ENCODE measurements at places on chromosomes 2 and 18.

- no peak for DNase-seq
Measured at GRCh38 chr2:131556998-131557397, 29.3 kb downstream of the CCDC74A start.

DNA sequence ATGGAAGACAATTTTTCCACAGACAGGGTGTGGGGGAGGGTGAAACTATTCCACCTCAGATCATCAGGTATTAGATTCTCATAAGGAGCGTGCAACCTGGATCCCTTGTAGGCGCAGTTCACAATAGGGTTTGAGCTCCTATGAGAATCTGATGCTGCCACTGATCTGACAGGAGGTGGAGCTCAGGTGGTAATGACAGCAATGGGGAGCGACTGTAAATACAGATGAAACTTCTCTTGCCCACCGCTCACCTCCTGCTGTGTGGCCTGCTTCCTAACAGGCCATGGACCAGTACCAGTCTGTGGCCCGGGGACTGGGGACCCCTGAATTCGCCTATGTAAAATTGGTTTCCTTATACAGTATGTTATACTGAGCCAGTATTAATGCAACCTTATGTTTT lies 27.3 kb upstream of the E2F6 start:
- no peak for DNase-seq

DNA sequence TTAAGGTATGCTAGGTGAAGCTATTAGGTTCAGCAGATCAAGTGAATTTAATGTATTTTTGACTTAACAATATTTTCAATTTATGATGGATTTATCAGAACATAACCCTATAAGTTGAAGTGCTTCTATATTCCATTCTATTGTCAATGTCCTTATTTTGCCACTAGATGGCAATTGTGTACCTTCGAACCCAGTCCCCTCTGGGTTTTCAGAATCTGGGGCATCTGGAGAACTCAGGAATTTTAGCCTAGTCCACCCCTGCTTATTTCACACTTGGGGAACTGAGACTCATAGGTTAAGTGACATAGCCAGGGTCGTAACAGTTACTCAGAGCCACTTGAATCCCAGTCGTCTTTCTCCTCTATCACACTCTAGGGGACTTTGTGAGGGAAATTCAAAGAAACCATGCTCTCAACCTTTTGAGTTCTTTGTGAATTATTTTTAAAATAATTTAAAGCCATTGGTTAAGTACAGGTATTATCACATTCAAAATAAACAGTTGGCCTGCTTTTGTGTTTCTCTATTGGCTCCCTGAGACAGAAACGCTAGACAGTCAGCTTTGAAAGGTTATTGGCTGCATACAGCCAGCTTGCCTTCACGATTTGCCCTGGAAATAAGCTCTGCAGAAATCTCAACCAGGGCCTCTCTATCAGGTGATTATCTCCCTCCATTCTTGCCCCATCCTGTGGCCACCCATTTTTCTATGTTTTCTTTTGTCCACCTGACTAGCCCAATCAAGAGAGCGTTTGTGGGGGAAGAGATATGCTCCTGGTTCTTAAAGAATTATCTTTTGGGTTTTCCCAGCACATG lies 145.0 kb downstream of the TTC27 start:
- DNase-seq = no peak

GRCh38 chr2:3430172-3430571 lies 50.7 kb downstream of the TRAPPC12 start:
- DNase-seq = no peak

GRCh38 chr2:176583607-176584006 lies 314.4 kb downstream of the MTX2 start:
- DNase-seq = no peak

DNA sequence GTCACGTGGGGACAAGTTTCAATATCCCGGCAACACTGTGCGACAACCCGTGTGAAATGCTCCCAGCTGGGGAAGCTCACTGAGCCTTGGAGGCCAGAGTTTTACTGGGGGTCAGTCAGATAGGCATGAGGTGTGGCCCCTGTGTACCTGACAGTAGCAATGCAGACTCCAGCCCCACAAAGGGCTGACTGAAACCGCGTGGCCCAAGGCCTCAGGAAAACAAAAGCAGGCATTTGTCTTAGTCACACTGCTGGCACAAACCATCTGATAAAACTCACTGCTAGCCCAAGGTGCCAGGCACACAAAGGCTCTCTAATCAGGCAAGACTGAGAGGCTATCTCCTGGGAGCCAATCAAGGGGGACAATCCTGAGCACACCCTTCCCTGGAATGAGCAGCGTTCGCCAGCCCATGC lies 786.6 kb upstream of the RAB6C start:
- no peak for DNase-seq

DNA sequence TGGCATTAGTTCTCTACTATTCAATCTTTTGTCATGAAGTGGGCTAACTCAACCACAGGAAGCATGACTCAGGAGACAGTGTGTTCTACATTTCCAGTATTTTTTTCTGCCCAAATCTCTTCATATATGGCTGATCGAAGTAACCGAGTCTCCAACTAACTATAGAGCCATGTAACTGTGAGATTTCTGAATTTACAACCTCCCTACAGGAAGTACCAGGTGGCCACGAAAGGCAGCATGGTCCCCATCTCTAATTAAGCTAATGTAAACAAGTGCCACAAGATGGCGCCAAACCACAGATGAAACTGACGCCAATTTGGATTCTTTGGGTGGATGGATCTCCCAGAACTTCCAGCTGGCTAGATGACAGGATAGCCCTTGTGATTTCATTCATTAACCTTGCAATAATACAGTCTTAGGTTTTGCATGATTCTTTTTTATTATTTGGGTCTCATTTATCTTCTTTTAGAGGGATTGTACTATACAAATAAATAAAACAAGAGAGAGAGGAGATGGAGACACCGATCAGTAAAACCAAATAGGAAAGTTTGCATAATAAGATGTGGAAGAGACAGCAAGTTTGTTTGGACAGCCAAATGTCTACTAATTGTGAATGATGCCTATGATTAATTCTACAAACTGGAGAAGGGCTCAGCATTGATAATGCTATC lies 18.3 kb upstream of the ARHGAP15 start:
- peak; percentile 60 for DNase-seq

DNA sequence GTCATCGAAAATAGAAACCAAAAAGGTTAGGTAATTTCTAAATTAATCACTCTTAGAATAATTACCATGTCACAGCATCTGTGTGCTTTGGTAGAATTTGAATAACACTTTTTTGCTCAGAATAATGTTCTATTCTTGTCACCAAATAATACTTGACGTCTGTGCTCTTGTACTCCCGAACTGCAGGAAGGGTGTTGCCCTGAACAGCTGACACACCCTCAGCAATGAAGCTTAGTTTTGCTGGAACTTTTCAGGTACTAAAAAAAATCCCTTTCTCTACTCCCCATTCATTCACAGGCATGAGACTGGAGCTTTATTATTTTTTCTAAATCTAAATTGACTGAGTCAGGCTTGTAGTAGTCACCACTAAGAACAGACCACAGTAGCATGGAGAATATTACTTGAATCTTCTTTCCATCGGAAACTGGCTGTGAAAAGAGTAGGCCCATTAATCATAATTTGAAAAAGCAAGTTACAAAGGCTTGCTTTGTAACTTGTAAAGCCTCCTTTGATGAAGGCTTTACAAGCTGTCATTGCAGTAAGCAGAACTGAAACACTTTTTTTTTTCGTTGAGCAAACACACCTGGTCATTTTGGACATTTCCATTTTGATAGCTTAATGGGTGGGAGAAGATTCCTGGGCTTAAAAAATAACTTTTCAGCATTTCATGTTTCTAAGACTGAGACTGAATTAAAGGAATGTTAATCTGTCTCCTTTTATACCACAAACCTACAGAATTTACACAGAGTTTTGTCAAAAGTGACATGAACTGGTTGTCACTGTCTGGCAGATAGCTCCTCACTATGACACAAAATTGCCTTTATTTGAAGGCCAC lies 70.3 kb upstream of the PELI1 start:
- peak; percentile 61 for DNase-seq

GRCh38 chr18:48940854-48941611 lies 9.7 kb downstream of the SMAD7 start:
- peak; percentile 97 for DNase-seq

- no peak for DNase-seq
Measured at GRCh38 chr2:54330926-54331835, 75.2 kb upstream of the TSPYL6 start.

GRCh38 chr2:120293096-120294007 lies 40.7 kb downstream of the RALB start:
- no peak for DNase-seq

- DNase-seq = no peak
Measured at GRCh38 chr2:79446313-79446712, 66.5 kb upstream of the CTNNA2 start.

GRCh38 chr18:42185486-42185885 lies 230.5 kb downstream of the PIK3C3 start:
- DNase-seq = no peak

DNA sequence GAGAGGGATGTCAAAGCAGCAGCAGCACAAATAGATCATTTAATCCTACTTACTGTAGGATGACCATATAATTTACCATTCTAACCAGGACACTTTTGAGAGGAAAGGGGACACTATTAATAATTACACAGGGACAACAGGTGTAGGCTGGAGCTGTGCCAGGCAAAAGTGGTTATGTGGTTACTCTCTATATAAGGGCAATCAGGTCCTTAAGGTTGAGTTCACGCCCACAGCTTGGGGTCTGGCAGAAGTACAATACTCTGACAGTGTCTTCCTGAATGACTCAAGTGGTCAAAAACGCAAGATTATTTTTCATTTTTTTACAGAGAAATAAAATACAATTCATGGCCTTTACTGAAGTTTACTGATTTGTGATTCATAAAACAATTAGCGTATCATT lies 2.8 kb downstream of the PREPL start:
- no peak for DNase-seq

DNA sequence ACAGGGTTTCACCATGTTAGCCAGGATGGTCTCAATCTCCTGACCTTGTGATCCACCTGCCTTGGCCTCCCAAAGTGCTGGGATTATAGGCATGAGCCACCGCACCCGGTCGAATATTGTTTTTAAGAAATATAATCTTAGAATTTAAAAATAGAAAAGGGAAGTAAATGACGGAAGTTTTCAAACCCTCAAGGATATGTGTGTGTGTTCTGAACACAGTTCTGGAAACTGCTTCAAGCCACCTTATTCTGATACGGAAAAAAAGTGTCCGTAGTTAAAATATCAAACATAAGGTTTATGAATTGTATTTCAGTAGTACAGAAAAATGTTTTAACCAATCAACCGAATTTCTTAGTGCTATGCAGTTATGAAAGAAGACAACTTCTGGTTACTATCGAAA lies 115.9 kb downstream of the UPP2 start:
- DNase-seq = no peak

DNA sequence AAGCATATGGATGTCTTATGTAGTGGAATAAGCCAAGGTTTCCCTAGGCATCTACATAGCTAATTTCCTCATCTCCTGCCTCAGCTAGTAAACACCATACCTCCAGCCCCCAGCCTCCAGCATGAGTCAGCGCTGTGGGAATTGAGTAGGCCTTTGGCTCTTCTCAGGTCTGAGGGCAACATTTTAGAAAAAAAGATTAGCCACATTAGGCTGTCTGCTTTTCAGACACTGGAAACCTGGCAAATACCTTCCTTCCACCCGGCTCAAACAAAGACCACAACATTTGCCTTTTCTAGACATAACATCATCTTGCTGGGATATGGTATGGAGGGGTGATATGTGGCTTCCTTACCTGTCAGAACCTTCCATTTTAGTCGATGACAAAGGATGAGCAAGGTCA lies 6.1 kb upstream of the CCDC195 start:
- DNase-seq = no peak

GRCh38 chr18:66439670-66440069 lies 164.2 kb downstream of the CDH19 start:
- DNase-seq = no peak

- no peak for DNase-seq
Measured at GRCh38 chr2:106781196-106781595, 104.8 kb downstream of the ST6GAL2 start.

GRCh38 chr2:136582628-136583205 lies 182.6 kb upstream of the THSD7B start:
- DNase-seq = no peak

DNA sequence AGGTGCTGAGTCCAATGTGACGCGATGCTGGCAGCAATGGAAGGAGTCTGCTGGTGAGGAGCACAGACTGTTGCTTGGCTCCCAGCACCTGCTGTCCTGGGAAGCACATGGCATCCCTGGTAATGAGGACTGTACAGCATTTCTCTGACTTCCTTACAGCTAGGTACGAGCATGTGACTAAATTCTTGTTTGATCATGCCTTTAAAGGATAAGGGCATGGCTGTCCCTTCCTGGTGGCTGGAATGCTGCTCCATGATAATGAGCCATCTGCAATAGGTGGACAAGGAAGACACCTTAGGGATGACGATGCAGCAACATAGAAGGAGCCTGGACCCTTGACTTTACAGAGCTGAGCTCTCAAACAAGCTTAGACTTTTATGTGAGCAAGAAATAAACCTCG lies 278.0 kb upstream of the SPRED2 start:
- DNase-seq = no peak

- DNase-seq = no peak
Measured at GRCh38 chr2:181471783-181472182, 14.6 kb downstream of the ITGA4 start.

Data from central memory CD4-positive, alpha-beta T cell (primary cell).